ENCODE measurements at places on chromosomes 2 and 18.

- no peak for DNase-seq
Observed at GRCh38 chr2:105882341-105882740, 137.6 kb downstream of the NCK2 start.

DNA sequence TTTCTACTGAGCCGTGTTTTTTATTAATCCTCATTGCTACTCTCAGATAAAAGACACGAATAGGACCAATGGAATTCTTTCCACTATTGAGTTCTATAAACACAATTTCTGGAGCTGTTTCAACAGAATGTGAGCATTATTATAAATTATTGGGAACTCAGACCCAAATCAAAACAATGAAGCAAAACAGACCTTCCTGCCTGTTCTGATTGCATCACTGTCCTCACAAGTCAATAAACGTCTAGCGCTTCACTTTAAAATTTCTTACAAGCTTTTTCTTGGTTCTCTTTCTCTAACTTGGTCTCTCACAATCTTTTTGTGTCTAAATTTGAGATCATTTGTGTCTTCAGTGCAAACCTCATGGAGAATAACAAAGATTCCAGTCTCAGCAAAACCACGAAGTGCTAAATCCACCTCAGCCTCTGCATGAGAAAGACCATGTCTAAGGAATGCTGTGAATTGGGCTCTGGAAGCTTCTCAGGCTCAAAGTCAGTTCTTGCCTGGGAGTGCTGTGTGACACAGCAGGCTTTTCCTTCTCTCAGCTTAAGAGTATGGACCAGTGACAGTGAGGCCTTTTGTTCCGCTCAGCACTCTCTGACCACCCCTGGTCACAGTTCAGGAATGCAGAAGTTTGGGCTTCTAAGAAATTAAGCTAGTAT, 22.8 kb downstream of the ARHGAP28 start:
- DNase-seq, result no peak

DNA sequence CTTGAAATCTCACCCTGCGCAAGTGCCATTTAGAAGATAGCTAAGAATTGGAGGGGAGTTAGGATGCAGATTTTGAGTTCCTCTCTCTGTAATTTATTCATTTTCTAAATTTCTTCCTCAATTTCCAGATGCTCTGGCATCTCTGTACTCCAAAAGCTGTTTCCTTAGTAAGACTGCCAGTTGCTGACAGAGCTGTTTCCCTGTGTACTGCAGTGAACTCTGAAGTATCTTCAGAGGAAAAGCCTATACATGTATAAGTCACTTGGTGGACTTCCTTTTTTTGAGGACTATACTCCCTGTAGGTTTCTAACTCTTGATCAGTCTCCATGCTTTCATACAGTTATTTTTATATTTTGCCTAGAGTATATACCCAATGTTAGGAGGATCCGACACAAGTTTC, 1.5 kb upstream of the RESP18 start:
- DNase-seq, result no peak

- no peak for DNase-seq
Observed at GRCh38 chr18:78685250-78685979, 294.2 kb upstream of the SALL3 start.

GRCh38 chr2:18156421-18156820, 278.0 kb downstream of the KCNS3 start:
- DNase-seq, result no peak

DNA sequence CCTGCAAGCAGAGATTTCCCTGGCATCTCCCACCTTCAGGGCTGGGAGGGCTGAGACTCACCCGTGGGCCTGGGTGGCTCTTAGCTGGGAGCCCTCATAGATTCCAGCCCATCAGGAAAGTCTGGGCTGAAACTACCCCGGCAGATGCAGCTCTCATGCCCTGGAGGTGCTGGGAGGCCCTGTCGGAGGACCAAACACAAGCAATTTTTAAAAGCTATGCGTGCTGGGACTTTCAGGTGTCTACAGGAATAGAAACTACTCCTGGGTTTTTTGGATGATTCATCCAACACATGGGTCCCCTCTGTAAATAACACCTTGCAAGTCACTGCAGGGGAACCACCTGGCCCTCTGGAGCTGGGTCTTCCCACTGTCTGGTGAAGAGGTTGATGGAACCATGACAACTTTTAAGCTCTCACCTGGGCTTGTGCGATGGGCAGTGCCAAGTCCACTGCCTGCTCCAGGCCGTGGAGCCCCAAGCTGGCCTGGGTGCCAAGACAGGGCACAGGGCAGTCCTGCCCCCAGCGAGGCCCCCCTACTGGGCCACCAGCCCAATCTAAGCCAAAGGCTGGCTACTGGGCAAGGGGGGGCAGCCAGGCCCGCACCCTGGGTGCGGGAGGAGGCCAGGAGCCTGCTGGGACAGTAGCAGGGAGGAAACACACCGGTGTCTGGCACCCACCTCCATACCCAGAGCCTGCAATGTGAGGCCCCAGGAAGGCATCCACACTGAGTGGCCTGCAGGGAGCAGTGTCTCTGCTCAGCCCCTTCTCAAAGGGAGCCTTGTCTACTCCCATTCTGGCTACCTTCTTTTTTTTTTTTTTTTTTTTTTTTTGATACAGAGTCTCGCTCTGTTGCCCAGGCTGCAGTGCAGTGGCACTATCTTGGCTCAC, 1.1 kb upstream of the GPR55 start:
- no peak for DNase-seq

DNA sequence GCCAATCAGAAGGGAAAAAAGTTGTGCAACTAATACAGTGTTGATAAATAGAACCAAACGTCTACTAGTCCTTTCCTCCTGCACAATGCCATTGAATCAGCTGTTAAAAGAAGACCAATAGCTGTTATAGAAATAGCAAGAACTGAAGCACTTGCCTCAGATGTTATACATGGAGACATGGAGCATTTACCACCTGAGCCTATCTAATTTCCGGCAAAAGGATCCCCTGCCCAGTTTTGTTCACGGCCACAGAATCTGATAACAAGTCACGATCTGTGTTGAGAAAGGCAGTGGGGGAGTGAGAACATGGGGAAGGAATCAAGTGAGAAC, 285.4 kb downstream of the ZEB2 start:
- DNase-seq, result no peak

All from retina (tissue), 1 donor.